Hematopoietic multipotent progenitor cell (in vitro differentiated cells): ENCODE measurements at places on chromosomes 1 and 21.

DNA sequence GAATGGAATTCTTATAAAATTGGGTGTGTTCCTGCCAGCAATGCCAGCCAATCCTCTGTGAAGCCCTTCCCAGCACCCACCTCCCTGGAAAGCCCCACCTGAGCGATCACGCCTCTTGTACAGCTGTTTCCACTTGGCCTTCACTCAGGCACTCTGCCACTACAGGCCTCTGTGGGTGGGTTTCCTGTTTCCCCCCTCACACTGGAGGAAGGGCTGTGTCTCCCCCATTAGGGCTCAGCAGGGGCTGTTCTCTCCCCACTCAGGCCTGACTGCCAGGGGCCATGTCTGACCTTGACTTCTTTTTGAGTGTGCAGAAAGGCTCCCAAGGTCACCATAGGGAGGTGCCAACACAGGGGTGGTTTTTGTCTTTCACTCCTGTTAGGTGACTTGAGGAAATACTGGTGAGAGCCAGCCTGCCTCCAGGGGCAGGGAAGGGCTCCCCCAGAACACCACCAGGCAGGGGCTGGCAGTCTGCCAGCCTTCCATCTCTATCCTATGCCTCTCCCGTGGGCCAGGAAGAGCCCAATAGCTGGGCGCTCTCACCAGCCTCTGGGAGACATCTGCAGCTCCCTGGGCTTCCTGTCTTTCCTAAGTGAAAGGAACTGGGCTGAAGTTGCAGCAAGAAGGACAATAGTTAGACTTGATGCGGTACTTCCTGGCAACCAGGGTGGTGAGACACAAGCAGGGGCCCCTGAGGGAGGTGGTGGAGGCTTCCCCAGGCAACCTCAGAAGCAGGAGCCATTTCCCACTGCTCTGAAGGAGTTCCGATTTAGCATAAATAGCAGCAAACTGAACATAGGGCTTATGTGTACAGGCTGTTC, 49.1 kb downstream of the ELK4 start:
- DNase-seq = peak; percentile 83

DNA sequence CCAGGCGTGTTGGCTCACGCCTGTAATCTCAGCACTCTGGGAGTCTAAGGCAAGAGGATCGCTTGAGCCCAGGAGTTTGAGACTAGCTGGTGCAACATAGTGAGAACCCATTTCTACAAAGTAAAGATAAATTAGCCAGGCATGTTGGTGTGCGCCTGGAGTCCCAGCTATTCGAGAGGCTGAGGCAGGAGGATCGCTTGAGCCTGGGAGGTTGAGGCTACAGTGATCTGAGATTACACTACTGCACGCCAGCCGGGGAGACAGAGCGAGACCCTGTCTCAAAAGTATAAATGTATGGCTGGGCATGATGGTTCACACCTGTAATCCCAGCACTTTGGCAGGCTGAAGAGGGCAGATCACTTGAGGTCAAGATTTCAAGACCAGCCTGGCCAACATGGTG, 51.5 kb upstream of the LBR start:
- DNase-seq = no peak

GRCh38 chr1:186139701-186140100, 235.4 kb downstream of the TPR start:
- DNase-seq = no peak

DNA sequence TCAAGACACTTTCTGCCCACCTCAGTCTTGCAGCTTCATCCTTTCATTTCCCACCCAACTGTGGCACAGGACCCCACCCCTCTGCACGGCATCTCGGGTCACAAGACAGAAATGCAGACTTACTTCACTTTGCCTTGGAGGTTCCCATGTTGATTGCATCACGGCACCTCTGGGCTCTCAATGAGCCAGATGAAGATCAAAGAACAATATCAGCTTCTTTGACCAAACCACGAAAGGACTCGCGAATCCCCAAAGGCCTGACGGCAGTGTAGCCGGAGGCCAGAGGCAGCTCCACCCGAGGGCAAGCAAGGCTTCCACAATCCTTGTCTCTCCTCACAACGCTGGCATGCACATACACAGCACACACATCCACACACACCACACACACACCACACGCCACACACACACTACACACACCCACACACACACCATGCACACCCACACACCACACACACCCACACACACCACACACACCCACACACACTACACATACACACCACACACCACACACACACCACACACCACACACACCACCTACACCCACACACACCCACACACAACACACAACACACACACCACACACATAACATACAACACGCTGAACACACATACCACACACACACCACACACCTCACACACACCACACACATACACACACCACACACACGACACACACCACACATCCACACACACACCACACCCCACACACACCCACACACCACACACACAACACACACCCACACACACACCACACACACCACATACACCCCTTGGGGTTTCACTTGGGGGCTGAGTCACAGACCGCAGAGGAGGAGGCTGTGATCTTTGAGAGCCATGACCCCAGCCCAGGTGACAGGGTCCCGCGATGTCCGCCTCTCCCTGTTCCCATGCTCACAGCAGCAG, 35.8 kb downstream of the UBASH3A start:
- DNase-seq = no peak

- DNase-seq = no peak
These were observed 55.7 kb downstream of the WDR3 start for GRCh38 chr1:117985239-117985638.

GRCh38 chr1:93905051-93905450, 4.2 kb downstream of the GCLM start:
- no peak for DNase-seq

DNA sequence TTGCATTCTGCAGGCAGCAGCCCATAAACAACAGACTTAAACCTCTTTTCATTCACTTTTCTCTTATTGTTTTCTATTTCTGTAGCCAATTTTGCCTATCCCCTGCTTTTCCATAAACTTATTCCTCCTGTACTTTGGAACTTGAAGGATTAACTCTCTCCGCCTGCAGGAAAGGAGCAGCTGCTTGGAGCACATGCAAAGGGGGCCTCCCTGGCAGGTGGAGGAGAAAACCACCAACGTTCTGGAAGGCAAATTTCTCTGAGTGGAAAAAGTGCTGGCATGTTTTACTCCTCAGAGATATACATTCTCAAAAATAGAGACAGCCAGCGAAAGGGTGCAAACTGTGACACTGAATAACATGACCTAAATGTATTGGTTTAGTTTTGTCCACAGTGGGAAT, 33.6 kb downstream of the RGS21 start:
- no peak for DNase-seq

DNA sequence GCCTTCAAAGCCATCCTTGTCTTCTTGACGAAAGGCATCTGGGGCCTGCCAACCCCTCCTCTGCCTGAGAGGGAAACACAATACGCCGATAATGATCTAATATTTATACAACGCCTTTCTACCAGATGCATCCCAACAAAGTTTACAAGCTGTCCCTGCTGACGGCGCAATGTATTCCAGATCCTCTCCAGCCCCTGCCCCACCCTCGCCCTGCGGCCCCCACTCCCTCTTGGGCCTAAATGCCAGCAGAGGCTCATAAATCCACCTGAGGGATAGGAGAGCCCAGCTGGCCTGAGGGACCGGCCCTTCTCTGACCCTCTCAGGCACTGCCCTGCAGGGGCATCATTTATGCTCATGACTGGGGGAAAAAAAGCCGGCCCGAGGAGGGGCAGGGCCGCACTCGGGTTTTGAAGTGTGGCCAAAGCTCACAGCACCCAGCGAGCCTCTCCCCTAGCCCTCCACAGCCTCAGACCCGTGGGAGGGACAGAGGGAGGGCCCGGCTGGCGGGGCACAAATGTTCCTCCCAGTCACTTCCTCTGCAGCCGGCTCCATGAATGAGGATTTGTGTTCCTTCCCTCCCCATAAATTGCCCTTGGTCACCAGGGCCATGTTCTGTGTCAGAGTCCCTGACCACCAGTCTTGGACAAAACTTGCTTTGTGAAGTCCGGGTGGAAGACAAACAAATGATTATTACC, 140.3 kb downstream of the FOXD2 start:
- DNase-seq = no peak

GRCh38 chr1:230407351-230407750, 18.8 kb downstream of the PGBD5 start:
- DNase-seq = no peak

GRCh38 chr1:42096554-42096953, 56.7 kb upstream of the GUCA2B start:
- DNase-seq = no peak

DNA sequence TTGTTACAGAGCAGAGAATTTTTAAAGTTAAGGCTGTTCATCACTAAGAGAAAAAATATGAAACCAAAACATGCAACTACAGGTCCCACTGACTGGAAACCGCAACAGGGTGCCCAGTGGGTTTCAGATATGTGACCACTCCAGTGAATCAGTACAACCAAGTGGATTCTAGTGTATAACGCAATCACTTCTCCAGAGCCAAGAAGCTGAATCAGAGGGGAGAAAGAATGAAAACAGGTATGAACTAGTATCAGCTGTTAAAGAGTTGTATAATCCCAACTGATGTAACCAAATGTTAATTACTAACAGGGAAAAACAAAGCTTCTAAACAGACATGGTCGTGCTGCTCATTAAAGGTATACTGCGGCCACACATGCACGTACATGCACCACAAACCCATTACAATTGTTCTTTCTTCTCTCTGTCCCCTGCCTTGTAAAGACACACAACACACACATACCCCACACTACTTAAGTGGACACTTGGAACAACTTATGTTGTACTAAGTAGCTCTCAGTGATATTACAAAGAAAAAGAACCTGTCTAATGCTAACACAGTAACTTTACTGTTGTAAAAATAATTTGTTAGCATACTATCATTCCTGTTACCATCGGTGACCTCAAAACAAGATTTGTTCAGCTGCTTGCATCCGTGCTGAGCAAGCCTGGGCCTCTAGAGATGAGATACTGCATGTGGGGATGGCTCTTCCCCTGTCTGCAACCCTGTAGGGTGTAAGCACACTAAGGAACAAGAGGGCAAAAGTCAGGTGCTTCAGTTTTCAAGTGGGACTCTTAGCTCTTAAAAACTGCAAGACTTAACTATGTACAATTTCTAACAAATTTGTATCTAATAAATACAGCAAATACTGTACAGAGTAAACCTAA, 74.2 kb downstream of the PTPN14 start:
- no peak for DNase-seq

DNA sequence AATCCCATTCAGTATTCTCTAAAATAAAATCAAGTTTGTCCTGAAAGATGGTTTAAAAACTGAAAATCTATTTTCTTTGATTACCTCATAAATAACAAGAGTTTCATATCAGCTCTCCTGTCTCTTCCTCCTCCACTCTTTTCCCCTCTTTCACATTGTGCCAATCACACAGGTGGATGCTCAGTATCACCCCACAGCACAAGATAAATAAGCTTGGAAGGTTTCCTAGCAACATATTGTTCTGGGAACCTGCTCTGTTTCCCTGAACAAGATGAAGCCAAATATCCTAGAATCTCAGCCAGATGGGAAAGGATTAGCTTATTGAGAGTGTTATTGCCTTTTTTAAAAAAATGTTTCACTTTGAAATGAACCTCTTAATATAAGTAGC, 45.7 kb upstream of the CACYBP start:
- no peak for DNase-seq

DNA sequence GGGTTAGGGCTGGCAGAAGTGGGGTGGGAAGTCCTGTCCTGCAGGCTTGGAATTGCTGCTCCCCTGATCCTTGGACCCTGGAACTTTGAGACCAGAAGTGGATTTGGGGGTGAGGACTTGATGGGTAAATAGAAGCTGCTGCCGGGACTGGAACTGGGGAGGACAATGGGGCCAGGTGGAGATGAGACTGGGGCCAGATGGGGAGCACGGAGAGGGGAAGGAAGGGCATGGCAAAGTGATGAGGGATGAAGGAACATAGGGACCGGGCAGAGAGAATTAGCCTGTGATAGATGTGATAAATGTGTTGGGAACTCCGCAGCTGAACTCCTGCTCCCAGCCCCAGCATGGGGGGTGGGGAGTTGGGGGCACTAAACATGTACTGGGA, 637 bp downstream of the NHLH1 start:
- DNase-seq = no peak

DNA sequence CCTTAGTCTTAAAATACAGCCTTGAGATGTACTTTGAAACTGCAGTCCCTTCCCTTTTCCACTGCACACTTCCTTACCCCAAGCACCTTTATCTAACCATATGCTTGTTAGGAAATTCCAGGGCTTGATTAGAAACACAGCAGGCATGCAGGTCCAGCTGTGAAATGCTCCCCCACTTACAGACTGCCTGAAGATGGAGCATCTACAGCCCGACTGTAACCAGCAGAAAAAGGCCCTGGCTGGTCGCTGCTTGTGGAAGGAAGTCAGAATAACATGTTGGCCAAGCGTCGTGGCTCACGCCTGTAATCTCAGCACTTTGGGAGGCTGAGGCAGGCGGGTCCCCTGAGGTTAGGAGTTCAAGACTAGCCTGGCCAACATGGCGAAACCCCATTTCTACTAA, 37.2 kb downstream of the VN1R5 start:
- DNase-seq = no peak

DNA sequence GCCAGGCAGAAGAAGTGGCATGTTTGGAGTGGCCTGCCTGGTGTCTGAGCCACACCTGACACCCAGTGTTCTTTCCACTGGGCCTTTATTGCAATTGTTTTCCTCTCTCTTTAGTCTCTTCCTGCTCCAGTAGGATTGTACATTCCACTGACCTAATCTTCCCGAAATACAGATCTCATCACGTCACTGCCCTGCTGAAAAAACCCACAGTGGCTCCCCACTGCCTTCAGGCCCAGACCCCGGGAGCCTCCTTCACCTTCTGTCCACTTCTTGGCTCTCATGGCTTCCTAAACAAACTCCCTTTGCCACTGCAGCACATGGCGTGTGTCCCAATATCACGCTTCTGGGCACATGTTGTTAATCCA, 25.3 kb upstream of the ATP5PO start:
- DNase-seq = no peak

- no peak for DNase-seq
These were observed 74.3 kb downstream of the DHRS3 start for GRCh38 chr1:12543740-12544154.

DNA sequence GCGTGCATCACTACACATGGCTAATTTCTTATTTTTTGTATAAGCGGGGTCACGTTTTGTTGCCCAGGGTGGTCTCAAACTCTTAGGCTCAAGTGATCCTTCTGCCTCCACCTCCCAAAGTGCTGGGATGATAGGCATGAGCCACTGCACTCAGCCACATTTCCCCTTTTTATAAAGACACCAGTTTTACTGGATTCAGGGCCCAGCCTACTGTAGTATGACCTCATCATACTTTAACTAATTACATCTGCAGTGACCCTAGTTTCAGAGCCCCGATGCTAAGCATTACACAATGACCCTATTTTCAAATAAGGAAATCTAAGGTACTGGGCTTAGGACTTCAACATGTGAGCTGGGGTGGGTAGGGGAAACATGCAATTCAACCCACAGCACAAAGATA, 31.8 kb upstream of the ENAH start:
- no peak for DNase-seq

DNA sequence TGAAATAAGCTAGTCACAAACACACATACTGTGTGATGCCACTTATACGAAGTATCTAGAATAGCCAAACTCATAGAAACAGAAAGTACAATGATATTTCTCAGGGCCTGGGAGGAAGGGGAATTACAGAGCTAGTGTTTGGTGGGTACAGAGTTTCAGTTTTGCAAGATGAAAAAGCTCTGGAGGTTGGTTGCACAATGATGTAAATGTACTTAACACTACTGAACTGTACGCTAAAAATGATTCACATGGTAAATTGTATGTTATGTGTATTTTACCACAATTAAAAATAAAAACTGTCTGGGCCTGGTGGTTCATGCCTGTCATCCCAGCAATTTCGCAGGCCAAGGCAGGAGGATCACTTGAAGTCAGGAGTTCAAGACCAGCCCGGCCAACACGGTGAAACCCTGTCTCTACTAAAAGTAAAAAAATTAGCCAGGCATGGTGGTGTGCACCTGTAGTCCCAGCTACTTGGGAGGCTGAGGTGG, 15.3 kb upstream of the FHAD1 start:
- DNase-seq = no peak
